Globus pallidus (tissue), 1 donor: ENCODE measurements at places on chromosomes 3 and 15.
A peak's percentile ranks its signal among the peaks of the same experiment; 100 is the strongest.

DNA sequence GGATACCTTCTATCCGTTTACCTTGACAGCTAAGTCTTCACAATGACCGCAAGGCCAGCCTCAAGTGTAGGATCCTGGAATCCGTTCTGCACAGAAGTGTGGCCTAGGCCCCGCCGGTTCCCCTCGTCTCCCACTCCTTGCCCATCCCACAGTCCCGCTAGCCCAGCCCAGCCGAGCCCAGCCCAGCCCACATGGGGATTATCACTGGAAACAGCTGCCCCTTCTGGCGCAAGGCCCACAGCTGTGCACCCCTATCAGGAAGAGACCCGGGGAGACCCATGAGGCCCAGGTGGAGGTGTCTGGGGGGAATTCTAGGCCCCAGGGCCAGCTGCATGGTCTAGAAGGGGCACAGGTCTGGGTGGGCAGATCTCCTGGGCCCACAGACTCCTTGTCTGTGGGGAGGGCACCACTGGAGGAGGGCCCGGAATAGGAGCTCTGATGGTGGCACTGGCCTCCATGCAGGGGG is 27.9 kb upstream of the KLF13 start:
- no peak for DNase-seq

DNA sequence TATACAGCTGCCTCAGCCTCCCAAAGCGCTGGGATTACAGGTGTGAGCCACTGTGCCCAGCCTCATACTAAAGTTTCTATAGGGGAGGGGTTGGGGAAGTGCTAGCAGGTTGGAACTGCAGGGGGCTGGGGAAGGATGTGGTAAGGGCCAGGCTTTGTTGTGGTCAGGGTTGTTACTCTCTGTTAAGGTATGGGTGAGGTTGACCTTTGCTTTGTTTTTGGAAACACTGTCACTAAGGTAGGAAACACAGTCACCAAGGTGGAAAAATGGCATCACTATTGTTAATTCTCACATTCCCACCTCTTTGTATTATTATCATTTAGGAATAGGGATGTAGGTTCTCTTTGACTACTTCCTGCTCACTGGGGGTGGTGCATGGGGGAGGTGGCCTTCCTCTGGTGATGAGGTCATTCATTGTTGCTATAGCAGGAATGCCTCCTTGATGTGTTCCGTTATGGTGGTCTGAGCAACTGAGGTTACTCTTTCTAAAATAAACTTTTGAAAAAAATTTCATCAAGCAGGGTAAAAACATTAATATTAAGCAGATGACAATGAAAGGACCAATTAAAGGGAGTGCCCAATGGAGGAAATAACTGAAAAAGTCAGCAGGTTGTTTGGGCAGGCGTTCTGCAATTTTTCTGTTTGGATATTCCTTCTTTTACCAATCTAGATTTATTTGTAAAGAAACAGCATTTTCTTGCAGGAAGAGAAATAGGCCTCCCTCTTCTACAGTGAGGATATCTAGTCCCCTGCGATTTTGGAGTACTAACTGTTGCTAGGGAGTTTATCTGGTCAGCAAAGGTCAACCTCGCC is 150.5 kb downstream of the WDR76 start:
- DNase-seq, result no peak

- DNase-seq, result no peak
Observed at GRCh38 chr3:106379251-106379750, 510.5 kb upstream of the CBLB start.

DNA sequence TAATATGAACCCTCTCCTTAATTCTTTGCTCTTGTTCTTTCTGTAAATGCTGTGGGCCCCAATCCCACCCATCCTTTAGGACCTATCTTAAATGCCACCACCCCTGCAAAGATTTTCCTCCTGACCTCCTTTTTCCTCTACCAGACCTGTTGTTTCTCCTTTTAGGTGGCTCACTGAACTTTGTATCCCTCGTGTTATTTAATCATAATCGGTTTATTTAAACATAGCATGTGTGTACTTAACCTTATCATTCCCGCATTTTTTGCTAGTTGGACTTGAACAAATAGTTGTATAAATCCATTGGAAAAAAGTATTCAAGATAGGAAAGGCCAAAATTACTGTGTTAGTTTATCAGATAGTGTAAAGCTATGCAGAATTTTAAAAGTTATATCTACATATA is 988 bp upstream of the NFKBIZ start:
- DNase-seq, result no peak

GRCh38 chr3:155302481-155302880 is 9.0 kb upstream of the STRIT1 start:
- no peak for DNase-seq

DNA sequence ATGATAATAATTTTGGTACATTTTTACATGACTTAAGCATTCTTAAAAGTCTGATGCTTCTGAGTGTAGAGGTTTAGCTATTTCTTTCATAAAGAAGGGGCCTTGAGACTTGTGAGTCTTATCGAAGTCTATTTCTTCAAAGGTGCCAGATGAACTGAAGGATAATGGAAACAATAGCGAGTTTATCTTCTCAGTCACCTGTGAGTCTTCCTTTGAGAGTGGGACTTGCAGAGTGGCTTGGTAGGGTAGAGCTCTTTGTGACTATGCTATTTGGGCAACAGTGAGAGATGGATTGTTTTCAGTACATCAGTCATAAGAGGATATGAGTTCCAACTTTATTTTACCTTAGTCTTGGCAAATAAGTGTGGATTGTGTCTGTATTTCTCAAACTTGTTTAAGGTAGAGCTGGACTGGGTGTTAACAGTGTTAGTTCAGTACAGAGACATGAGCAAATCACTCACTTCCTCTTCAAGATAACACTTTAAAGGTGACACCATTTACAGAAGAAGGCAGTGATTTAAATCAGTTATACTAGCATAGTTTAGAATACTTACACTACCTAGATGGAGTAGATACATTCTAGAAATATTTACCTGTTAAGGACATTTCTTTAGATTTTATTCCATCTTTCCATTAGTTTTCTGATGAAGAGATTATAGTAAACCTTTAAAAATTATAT is 3.2 kb downstream of the AKAP13 start:
- DNase-seq, result no peak

DNA sequence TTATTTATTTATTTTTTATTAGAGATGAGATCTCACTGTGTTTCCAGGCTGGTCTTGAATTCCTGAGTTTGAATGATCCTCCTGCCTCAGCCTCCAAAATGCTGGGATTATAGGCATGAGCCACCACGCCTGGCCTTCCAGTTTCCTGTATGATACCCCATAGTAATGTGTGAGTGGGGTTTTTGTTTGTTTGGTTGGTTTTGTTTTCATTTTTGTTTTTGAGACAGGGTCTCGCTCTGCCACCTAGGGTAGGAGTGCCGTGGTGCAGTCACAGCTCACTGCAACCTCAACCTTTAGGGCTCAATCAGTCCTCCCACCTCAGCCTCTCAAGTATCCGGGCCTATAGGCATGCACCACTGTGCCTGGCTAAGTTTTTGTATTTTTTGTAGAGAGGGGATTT is 30.9 kb downstream of the GOLM2 start:
- no peak for DNase-seq

DNA sequence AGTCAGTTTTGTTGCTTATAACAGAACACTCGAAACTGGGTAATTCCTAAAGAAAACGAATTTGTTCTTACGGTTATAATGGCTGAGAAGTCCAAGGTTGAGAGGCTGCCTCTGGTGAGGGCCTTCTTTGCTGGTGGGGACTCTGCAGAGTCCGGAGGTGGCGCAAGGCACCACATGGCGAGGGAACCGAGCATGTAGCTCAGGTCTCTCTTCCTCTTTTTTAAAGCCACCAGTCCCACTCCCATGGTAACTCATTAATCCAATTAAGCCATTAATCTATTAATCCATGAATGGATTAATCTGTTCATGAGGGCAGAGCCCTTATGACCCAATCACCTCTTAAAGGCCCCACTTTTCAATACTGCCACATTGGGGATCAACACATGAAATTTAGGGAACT is 50.0 kb downstream of the ROPN1B start:
- no peak for DNase-seq

GRCh38 chr3:160921020-160921635 is 165.1 kb downstream of the PPM1L start:
- peak; percentile 21 for DNase-seq

- no peak for DNase-seq
Observed at GRCh38 chr3:128438488-128439072, 28.1 kb downstream of the DNAJB8 start.

DNA sequence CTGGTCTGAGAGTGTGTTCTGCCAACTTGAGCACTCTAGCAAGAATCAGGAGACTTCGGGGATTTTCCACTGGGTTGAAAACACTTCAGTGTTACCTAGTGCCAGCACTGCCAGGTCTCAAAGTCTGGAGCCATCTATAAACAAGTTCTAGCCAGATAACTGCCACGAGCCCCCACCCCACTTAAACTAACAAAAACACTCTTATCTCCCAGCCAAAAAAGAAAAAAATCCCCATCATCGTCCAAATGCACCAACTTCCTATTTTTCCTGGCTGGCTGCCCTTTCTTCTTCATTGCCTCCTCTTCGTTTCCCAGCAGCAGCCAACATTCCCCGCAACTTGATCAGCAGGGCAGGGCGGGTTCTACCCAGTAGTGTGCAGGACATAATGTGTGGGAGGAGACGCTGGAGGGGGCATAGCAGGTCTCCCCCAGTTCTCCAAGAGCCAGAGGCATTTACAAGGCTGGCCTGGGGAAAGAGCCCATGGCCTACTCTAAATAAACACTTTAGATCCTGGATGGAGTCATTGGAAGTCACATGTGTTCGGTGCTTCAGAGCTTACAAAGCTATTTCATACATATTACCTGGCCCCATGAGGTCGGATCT is 29.5 kb downstream of the C2CD4B start:
- DNase-seq, result no peak

DNA sequence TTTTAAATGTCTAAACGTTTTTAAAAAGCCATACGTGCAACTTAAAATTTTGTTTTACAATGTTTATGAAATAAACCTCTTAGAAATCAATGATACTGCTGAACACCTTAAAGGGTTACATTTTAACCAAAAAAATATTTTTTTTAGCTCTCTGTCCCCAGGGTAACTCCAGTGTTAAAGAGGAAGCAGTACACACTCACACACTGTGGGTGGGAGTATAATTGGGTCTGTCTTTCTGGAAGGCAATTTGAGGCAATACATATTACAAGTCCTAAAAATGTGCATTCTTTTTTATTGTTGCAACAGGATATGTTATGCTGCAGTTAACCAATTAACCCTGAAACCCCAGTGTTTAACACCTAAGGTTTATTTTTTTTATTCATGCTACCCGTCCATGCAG is 34.1 kb downstream of the WHAMM start:
- DNase-seq, result no peak

DNA sequence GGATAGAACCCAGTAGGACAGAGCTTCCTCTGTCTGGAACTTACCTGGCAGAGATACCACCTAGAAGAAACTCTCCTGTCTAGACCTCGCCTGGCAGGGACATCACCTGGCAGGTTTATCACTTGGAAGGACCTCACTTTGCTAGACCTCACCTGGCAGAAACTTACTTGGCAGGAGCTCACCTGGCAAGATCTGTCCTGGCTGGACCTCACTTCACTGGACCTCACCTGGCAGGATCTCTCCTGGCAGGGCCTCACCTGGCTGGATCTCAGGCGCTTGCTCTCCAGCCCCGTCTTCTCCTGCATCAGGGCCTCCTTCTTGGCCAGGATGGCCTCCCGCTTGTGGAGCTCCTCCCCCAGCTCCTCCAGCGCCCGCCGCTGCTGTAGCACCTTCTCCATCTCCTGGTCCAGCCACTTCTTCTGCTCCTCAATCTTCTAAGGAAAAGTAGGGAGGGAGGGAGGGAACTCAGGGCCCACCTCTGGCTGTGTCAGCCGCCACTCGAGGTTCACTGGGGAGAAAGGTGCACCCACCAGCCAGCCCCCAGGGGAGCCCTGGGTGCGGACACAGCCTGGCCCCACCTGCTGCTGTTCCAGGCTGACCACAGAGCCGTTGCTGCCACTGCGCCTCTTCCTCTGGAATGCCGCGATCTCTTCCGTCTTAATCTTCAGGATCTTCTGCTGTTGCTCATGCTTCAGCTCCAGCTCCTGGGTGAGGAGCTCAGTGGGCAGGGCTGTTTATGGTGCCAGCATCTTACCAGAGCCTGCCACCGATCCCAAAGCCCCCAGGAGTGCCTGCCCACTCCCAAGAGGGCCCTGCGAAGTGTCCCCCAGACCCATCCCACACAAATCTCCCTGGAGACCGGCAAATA is 22.5 kb downstream of the KIF7 start:
- DNase-seq, result no peak

GRCh38 chr15:96049766-96050165 is 280.7 kb upstream of the NR2F2 start:
- DNase-seq, result no peak

- DNase-seq, result peak; percentile 58
Observed at GRCh38 chr3:15753056-15753710, 44.6 kb downstream of the ANKRD28 start.

GRCh38 chr15:78449220-78449999 is 11.4 kb downstream of the IREB2 start:
- no peak for DNase-seq

DNA sequence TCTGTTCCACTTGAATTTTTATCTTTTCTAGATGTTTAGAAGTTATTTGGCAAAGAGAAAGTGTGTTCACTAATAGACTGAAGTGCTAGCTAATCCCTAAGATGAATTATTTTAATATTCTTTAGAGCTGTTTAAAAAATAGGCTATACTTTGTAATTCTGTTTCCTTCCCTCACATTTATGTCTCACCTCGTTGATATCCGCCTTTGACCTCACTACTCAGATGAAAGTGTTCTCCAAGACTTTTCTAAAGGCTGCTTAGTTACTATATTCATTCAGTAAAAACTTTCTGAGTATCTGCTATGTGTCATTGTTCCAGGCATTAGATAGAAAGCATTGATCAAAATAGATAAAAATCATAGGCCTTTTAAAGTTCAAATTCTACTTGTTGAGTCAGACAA is 38.3 kb downstream of the HMG20A start:
- no peak for DNase-seq

DNA sequence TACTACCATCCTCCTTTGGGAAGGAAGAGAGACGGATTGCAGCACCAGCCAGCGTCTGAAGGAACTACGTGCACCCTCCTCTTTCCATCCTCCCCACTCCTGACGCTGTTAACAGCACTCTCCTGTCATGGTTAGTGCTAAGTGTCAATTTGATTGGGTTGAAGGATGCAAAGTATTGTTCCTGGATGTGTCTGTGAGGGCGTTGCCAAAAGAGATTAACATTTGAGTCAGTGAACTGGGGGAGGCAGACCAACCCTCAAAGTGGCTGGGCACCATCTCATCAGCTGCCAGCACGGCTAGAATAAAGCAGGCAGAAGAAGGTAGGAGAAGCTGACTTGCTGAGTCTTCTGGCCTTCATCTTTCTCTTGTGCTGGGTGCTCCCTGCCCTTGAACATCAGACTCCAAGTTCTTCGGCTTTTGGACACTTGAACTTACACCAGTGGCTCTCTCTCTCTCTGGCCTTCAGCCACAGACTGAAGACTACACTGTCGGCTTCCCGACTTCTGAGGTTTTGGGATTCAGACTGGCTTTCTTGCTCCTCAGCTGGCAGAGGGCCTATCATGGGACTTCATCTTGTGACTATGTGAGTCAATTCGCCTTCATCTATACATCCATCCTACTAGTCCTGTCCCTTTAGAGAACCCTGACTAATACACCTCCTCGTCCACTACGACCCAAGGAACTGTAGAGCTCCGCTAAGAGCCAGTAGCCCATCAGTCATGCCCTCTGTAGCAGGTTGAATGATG is 128.2 kb upstream of the HES1 start:
- no peak for DNase-seq

- no peak for DNase-seq
Observed at GRCh38 chr3:151372063-151372820, 12.3 kb downstream of the P2RY12 start.

- DNase-seq, result no peak
Observed at GRCh38 chr3:16606398-16606797, 1.2 kb upstream of the DAZL start.

GRCh38 chr3:196599734-196600128 is 31.3 kb downstream of the FBXO45 start:
- no peak for DNase-seq

GRCh38 chr3:25461946-25462345 is 33.9 kb downstream of the RARB start:
- no peak for DNase-seq
